ENCODE measurements at places on chromosomes 16 and 17. TPM values are rescaled to one million over a fixed set of nuclear protein-coding genes. Genes with fewer than 3 reads are reported as not detected.

Gene CACNG5
- total RNA-seq, result 0.21 TPM

Gene TEDC2
- total RNA-seq, result 22.3 TPM

Gene AANAT
- 0.21 TPM for total RNA-seq

Gene TEKT1
- total RNA-seq, result not detected

Gene MYLK3
- 0.19 TPM for total RNA-seq

Gene RUNDC3A
- total RNA-seq, result 0.69 TPM

Gene OR3A2
- total RNA-seq, result not detected

Gene CCL7
- total RNA-seq, result 0.45 TPM

Gene CCL17
- total RNA-seq, result not detected

Gene CTRB2
- not detected for total RNA-seq

Gene KCNH4
- total RNA-seq, result 0.43 TPM

Gene CCDC200
- total RNA-seq, result not detected

Gene ACSM5
- total RNA-seq, result not detected

Gene ZDHHC1
- total RNA-seq, result 5.3 TPM

Gene DPEP1
- total RNA-seq, result 1.3 TPM

Gene ABAT
- 0.55 TPM for total RNA-seq

Gene HOXB7
- 32.4 TPM for total RNA-seq

Gene MYL11
- total RNA-seq, result not detected

Gene HIRIP3
- total RNA-seq, result 13.2 TPM

Gene WFIKKN1
- total RNA-seq, result 0.23 TPM

Gene FA2H
- 34.7 TPM for total RNA-seq

Gene KRTAP3-2
- 0.35 TPM for total RNA-seq

Gene IGSF6
- total RNA-seq, result not detected

Gene KRT20
- total RNA-seq, result 0.47 TPM

Gene SLC5A11
- total RNA-seq, result 0.69 TPM

Gene TP53TG3B
- not detected for total RNA-seq

Gene MARCHF10
- 0.47 TPM for total RNA-seq

Gene RASD1
- total RNA-seq, result 0.69 TPM

Gene OXLD1
- 57.7 TPM for total RNA-seq

Gene BRICD5
- 3.1 TPM for total RNA-seq
